ENCODE measurements at places on chromosomes 2 and 18.

- no peak for DNase-seq
Observed at GRCh38 chr2:232410238-232410900, 3.7 kb downstream of the ALPG start.

GRCh38 chr2:228615496-228615895, 434.0 kb upstream of the SPHKAP start:
- DNase-seq = no peak

DNA sequence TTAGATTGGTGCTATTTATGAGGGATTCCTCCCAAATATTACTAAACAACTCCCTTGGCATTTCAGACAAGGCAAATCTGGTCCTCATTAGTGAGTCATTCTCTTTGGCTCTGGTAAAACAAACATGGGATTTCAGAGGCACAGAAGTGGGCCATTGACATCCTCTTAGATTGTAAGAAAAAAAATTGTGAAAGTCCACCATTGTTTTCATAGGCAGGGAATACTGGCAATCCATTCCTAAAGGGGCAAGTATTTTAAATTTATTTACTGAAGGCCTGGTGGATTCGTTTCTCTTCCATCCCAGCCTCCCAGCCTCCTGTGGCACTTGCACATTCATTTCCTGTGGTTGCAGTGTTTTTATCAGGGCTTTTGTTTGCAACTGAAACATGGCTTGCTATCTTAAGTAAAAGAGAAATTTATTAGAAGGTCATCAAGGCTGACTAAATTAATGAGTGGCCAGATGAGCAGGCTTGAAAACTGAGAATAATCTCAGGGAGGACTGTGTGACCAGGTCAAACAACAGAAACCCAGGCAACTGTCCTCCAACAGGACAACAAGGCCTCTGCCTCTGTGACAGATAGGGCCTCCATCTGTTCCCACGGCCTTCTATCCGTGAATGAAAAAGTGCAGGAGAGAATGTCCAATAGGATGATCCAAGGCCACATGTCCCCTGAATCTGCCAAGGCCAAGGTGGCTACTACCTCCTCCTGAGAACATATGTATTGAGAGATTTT, 23.1 kb upstream of the TNFAIP6 start:
- DNase-seq = no peak

GRCh38 chr2:225041851-225042799, at the start of gene DOCK10:
Gene DOCK10 (minus strand): TSS chr2:225042468. CDS start chr2:225042374, 94 bp downstream.
- DNase-seq = peak; percentile 80

GRCh38 chr2:167424221-167424620, 535.9 kb downstream of the XIRP2 start:
- DNase-seq = no peak

DNA sequence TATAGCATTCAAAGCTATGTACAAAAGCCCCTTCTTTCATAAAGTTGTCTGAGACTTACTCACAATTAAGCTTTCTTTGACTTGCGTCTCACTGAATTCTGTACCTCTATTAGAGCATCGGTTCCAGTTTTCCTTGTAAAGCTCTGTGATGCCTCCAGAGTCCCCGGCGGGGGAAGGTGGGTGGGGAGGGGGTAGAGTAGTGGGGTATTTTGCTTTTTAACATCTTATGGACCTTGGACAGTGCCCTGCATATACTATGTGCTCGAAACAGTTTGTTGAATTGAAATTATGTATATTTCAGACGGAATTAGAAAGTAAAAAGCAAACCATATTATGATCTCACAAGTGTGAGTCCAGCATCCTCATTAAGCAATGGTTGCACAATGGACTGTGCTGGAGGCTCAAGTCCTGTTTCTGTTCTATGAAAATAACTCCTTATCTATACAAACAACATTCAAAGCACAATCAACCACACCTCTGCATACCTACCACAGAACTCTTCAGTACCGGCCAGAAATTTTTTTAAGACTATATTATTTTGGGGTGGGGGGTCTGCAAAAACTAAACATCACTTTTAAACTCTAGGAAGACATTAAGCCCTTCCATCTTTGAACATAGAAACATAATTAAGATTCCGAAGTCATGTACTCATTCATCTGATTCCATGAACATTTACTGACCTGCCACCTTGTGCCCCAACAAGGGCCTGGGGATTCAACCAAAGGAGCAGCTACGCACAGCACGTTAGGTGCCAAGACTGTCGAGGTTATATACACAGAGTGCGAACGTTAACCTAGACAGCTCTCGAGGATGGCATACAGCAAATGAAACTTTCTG, 908 bp downstream of the STAT1 start:
- DNase-seq = no peak

DNA sequence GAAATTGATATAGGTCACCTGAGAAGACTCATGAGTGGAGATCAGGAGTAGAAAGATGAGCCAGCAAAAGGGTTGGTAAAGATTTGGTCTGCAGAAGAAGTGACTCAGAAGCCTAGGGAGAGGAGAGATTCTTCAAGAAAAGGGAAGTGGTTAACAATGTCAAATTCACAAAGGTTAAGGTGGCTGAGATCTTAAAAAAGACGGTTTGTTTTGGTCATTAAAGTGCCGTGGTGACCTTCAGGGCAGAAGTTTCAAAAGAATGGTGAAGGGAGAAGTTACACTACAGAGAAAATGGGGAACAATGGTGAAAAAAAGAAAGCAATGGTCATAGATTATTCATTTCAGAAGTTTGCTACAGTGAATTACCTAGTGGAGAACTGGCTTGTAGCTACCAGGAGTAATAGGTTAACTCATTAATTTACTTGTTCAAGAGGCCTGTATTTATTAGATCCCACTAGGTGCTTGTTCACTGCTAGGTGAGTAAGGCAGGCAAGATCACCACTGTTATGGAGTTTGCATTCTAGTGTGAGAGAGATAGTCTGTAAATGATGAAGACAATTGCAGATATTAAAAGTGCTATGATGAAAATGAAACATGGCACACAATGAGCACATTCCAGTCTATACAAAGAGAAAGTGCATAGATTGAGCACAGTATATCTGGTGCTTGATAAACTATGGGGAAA, 43.0 kb downstream of the FBXO48 start:
- no peak for DNase-seq

GRCh38 chr2:70570041-70570661, 16.5 kb upstream of the TGFA start:
- DNase-seq = no peak

- DNase-seq = no peak
Observed at GRCh38 chr2:236080412-236080811, 87.8 kb downstream of the GBX2 start.

GRCh38 chr2:85275984-85276540, 51.7 kb downstream of the TGOLN2 start:
- no peak for DNase-seq

DNA sequence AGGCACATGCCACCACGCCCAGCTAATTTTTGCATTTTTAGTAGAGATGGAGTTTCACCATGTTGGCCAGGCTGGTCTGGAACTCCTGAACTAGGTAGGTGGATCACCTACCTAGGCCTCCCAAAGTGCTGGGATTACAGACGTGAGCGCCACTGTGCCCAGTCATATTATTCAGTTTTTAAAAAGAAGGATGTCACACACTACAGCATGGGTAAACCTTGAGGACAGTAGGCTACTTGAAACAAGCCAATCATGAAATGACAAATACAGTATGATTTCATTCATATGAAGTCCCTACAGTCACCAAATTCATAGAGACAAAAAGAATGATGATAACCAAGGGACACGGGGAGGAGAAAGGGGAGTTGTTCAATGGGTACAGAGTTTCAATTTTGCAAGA, 31.1 kb upstream of the ARHGEF4 start:
- no peak for DNase-seq

GRCh38 chr18:45619826-45620201, 4.5 kb downstream of the SLC14A2 start:
- no peak for DNase-seq

- no peak for DNase-seq
Observed at GRCh38 chr2:20766798-20767644, 55.9 kb downstream of the LDAH start.

DNA sequence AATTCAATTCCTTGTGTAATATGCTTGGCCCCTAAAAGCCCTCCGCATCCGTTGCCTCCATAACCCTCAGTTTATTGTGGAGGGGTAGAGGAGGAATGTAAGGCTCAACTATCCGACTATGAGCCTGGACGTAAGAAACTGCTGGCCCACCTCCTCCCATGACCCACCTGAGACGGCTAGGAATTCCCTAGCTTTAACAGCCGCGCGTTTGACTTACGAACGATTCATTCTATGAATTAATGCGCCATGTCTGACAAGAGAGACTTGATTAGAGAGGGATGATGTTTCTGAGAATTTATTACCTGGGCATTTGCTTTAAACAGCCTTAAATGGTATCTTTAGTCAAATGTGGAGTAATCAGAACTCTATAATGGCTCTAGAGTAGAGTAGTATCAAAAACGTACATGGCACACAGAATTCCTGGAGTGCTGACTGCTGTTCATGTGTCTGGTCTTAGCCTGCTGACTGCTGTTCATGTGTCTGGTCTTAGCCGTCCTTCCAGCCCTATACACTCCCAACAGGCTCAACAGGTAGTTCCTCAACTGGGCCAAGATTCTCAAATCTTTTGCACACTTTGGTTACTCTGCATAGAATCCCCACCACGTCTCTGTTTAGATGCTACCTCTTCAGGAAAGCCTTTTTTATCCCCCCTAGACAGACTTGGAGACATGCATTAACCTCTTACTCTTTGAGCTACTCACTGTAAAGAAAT, 899 bp upstream of the GFPT1 start:
- DNase-seq = no peak

GRCh38 chr18:10101729-10102128, 187.9 kb downstream of the VAPA start:
- DNase-seq = no peak

DNA sequence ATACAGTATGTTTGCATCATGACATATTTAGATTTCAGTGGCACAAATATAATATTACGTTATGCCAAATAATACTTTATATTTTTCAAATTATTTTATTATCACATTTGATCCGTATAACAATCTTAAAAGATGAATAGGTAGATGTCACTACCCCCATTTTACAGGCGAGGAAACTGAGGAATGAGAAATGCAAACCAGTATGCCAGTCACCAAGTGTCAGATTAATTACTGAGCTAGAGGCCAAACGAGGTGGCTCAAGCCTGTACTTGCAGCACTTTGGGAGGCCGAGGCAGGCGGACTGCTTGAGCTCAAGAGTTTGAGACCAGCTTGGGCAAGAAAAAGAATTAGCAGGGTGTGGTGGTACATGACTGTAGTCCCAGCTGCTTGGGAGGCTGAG, 17.4 kb upstream of the YES1 start:
- no peak for DNase-seq

- no peak for DNase-seq
Observed at GRCh38 chr2:81194176-81194575, 889.6 kb upstream of the LRRTM1 start.

DNA sequence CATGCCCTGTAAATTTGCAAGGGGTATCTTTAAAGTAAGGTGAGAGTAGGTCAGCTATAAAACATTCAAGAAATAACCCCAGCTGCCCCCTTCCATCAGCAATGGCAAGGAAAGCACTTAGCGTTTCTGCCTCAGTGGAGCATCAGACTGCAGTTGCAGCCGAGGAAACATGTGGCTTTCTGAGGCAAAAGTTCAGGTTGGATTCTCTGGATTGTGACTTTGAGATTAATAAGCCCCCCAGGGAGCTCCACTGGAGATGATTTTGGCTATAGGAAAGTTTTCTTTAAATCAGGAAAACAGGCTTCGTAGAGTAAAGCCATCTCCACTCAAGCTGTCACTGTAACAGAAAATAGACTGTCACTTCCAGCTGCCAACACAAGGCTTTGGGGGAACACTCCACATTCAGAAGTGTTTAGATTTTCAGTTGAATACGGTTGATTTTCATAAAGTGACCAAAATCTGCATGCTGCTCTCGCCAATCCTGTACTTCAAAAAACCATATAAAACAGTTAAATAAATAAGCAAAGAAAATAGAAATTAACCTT, 15.3 kb upstream of the RIT2 start:
- DNase-seq = no peak

- no peak for DNase-seq
Observed at GRCh38 chr2:218547511-218547910, 20.6 kb downstream of the USP37 start.

GRCh38 chr2:100259106-100259505, 63.2 kb downstream of the LONRF2 start:
- DNase-seq = no peak

GRCh38 chr2:105062158-105062557, 24.3 kb downstream of the MRPS9 start:
- DNase-seq = no peak

GRCh38 chr2:9556121-9556743, 602 bp upstream of the ADAM17 start:
- DNase-seq = no peak

GRCh38 chr2:233140978-233141377, 80.8 kb downstream of the INPP5D start:
- DNase-seq = no peak

DNA sequence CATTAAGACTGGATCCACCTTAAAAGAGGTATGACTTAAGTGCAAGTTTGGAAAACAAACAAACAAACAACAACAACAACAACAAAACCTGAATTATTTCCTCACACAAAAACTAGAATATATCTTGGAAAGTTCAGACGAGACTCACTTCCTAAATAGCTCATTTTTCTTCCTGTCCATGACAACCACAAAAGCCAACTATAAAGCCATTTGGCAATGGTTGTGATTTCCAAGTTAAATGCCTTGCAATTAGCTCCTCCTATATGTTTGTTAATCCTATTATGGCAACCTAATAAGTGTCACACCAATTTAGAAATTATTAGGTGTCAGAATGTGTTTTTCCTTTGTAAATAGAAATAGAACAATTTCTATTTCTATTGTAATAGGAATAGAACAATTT, 91.6 kb upstream of the ARL5A start:
- no peak for DNase-seq

DNA sequence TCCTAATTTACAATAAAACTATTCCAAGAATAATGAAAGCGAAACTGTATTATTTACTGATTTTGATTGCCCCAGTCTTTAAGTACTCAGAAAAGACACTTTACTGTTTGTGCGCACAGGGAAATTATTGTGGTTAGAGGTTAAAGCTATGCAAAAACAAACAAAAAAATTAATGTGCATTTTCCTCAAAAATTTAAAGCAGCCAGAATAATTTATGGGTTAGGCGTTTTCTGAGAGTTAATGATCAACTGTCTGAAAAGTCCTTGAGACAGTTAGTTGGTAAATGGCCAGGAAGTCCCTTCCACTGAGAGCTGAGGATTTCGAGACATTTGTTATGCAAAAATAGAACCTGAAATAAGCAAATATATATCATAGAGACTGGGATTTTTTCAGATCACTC, 143.3 kb downstream of the IRS1 start:
- no peak for DNase-seq

GRCh38 chr2:10305254-10305635, 2.5 kb downstream of the HPCAL1 start:
- DNase-seq = no peak

- no peak for DNase-seq
Observed at GRCh38 chr2:172091761-172092566, 6.7 kb downstream of the DLX1 start.

- DNase-seq = no peak
Observed at GRCh38 chr2:9336576-9337314, 86.6 kb downstream of the ITGB1BP1 start.

- DNase-seq = no peak
Observed at GRCh38 chr2:14804902-14805301, 172.4 kb downstream of the LRATD1 start.

GRCh38 chr18:2641638-2642037, 13.9 kb upstream of the SMCHD1 start:
- no peak for DNase-seq

Measured in hippocampal formation (tissue), 2 donors.